RWPE2 (cell line): ENCODE measurements at places on chromosomes 6 and 20.

DNA sequence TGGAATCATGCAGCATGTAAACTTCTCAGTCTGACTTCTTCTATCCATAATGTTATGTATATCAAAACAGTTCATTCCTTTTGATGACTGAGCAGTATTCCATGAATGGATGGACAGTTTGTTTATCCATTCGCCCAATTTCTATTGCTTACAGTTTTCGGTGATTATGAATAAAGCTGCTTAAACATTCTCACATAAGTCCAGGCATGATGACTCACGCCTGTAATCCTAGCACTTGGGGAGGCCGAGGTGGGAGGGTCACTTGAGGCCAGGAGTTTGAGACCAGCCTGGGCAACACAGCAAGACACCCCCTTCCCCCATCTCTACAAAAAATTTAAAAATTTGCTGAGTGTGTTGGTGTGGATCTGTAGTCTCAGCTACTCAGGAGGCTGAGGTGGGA, 22.9 kb upstream of the HMGA1 start:
- H3K36me3 ChIP-seq, result no peaks in the 10 kb centered on the region
- H3K27ac ChIP-seq, result no peak overlapping the region
- no peak for DNase-seq
- H3K4me1 ChIP-seq, result no peaks in the 10 kb centered on the region
- H3K4me3 ChIP-seq, result no peak overlapping the region

GRCh38 chr6:119267126-119267905, 82.2 kb downstream of the MAN1A1 start:
- DNase-seq, result no peak
- H3K27ac ChIP-seq, result no peak overlapping the region
- H3K4me3 ChIP-seq, result no peak overlapping the region
- H3K27me3 ChIP-seq, result no peaks in the 10 kb centered on the region
- H3K36me3 ChIP-seq, result no peaks in the 10 kb centered on the region

GRCh38 chr20:9442858-9443257, 71.5 kb upstream of the LAMP5 start:
- H3K4me1 ChIP-seq, result no peaks in the 10 kb centered on the region
- peaks cover 44% of the 10 kb centered on the region for H3K36me3 ChIP-seq
- H3K27me3 ChIP-seq, result no peaks in the 10 kb centered on the region
- H3K27ac ChIP-seq, result no peak overlapping the region
- no peak for DNase-seq

- H3K4me1 ChIP-seq, result peaks cover 19% of the 10 kb centered on the region
- no peak overlapping the region for H3K27ac ChIP-seq
- no peak for DNase-seq
- H3K36me3 ChIP-seq, result no peaks in the 10 kb centered on the region
- H3K27me3 ChIP-seq, result no peaks in the 10 kb centered on the region
- H3K4me3 ChIP-seq, result no peak overlapping the region
Observed at GRCh38 chr6:130585587-130585986, 219.8 kb downstream of the TMEM200A start.

DNA sequence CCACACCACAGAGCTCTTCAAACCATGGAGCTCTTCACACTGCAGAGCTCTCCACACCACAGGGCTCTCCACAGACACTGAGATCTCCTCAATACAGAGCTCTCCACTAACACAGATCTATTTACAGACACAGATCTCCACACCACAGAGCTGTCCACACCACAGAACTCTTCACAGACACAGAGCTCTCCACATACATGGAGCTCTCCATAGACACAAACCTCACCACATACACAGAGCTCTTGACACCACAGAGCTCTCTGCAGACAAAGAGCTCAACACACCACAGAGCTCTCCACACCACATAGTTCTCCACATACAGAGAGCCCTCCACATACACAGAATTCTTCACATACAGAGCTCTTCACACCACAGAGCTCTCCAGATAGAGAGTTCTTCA, 53.0 kb downstream of the ERMARD start:
- H3K27ac ChIP-seq, result no peak overlapping the region
- no peaks in the 10 kb centered on the region for H3K27me3 ChIP-seq
- no peak for DNase-seq
- no peaks in the 10 kb centered on the region for H3K36me3 ChIP-seq
- no peaks in the 10 kb centered on the region for H3K4me1 ChIP-seq

DNA sequence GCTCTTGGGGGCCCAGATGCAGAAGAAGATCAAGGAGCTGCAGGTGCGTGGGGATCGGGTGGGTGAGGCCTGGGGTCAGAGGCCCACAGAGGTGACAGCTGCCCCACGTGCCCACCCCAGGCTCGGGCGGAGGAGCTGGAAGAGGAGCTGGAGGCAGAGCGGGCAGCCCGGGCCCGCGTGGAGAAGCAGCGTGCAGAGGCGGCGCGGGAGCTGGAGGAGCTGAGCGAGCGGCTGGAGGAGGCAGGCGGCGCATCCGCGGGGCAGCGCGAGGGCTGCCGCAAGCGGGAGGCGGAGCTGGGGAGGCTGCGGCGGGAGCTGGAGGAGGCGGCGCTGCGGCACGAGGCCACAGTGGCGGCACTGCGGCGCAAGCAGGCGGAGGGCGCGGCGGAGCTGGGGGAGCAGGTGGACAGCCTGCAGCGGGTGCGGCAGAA, 41.5 kb downstream of the MYH7B start:
- H3K27ac ChIP-seq, result no peak overlapping the region
- DNase-seq, result no peak
- H3K36me3 ChIP-seq, result peaks cover 32% of the 10 kb centered on the region
- H3K27me3 ChIP-seq, result no peaks in the 10 kb centered on the region
- no peak overlapping the region for H3K4me3 ChIP-seq

GRCh38 chr20:56934888-56935287, 305.8 kb downstream of the TFAP2C start:
- H3K4me3 ChIP-seq, result no peak overlapping the region
- peaks cover 9% of the 10 kb centered on the region for H3K27me3 ChIP-seq
- DNase-seq, result no peak
- no peak overlapping the region for H3K27ac ChIP-seq

GRCh38 chr6:143844006-143844405, 868 bp downstream of the LTV1 start:
- peak overlapping the region; percentile 31 for H3K27ac ChIP-seq
- no peaks in the 10 kb centered on the region for H3K27me3 ChIP-seq

DNA sequence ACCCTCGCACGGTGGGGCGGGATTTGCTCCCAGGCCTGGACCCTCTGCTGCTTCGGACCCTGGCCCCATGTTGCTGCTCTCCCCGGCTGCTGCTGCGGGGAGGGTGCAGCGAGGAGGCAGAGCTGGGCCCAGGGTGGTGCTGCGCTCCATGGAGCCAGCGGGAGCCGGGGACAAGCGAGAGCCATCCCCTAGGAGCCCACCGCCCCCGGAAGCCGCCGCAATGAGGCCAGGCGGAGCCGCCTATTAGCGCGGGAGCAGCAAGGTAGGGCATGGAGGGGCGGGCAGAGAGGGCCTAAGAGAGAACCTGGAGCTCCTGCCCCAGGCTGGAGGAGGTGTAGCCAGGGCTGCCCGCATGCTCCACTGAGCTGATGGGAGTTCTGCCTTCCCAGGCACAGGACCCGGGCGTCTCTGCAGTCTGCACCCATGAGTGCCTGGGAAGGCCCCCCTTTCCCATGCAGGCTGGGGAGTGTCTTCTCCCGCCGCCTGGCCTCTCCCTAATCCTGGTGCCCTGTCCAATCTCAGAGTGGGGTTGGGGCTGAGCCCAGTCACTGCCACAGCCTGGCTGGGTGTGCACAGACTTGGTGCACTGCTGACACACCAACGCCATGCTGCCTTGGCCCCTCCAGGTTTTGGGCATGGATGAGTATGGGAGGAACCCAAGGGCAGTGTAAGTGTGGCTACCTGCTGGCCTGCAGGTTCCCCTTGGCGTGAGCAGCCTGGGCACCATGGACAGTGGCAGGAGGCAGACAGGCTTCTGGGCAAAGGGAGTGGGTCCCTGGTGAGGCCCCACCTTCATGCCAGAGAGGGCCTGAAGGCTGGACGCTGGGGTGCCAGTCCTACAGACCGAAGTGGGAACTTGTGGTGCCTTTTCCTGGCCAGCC, 360.6 kb upstream of the MAP3K7 start:
- no peak overlapping the region for H3K4me3 ChIP-seq
- no peaks in the 10 kb centered on the region for H3K36me3 ChIP-seq
- no peak for DNase-seq
- H3K27me3 ChIP-seq, result no peaks in the 10 kb centered on the region
- H3K27ac ChIP-seq, result no peak overlapping the region

GRCh38 chr6:100664274-100665040, 199.7 kb upstream of the SIM1 start:
- no peak overlapping the region for H3K27ac ChIP-seq
- no peak overlapping the region for H3K4me3 ChIP-seq
- H3K4me1 ChIP-seq, result peaks cover 9% of the 10 kb centered on the region
- H3K36me3 ChIP-seq, result peaks cover 17% of the 10 kb centered on the region
- no peaks in the 10 kb centered on the region for H3K27me3 ChIP-seq

GRCh38 chr20:23596579-23597250, 9.0 kb downstream of the CST9 start:
- H3K36me3 ChIP-seq, result no peaks in the 10 kb centered on the region
- H3K27ac ChIP-seq, result no peak overlapping the region
- no peak for DNase-seq

- H3K27me3 ChIP-seq, result no peaks in the 10 kb centered on the region
- H3K4me1 ChIP-seq, result peaks cover 5% of the 10 kb centered on the region
- no peak for DNase-seq
- H3K4me3 ChIP-seq, result no peak overlapping the region
- no peaks in the 10 kb centered on the region for H3K36me3 ChIP-seq
Observed at GRCh38 chr6:54716877-54717276, 129.7 kb upstream of the FAM83B start.

DNA sequence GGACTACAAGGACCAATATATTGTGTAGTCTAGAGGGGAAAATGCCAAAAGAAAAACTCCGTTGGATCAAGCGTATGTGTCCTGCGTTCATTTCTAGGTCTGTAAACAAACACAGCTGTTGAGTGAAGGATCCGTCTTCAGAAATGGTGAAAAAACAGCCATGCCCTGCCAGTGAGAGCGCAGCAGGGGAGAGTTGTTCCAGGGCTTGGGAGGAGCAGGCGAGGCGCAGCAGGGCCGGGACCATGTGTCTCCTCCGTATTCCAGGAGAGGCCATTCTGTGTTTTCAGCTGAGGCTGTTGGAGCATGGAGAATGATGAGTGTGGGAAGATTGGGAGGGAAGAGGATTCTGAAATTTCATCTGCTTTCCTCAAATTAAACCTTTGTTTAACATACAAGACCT, 38.0 kb downstream of the BMP6 start:
- no peak for DNase-seq
- H3K27ac ChIP-seq, result no peak overlapping the region
- peaks cover 9% of the 10 kb centered on the region for H3K27me3 ChIP-seq
- H3K4me1 ChIP-seq, result no peaks in the 10 kb centered on the region

DNA sequence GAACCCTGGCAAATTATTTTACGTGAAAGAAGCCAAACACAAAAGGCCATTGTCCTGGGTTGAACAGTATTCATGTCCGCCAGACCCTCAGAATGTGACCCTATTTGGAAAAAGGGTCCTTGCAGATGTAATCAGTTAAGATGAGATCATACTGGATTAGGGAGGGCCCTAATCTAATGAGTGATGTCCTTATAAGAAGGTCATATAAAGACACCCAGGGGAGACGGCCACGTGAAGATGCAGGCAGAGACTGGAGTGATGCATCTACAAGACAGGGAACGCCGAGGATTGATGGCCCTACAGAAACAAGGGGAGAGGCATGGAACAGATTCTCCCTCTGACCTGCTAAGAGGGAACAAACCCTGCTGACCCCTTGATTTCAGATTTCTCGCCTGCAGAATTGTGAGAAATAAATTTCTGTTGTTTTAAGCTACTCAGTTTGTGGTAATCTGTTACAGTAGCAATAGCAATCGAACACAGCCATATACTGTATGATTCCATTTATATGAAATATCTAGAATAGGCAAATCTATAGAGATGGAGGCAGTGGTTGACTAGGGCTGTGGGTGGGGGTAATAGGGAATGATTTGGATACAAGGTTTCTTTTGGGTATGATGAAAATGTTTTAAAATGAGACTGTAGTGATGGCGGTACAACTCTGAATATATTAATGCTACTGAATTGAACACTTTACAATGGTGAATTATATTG, 132.9 kb upstream of the NUP153 start:
- H3K4me3 ChIP-seq, result no peak overlapping the region
- no peak for DNase-seq
- peaks cover 37% of the 10 kb centered on the region for H3K36me3 ChIP-seq
- no peaks in the 10 kb centered on the region for H3K4me1 ChIP-seq

DNA sequence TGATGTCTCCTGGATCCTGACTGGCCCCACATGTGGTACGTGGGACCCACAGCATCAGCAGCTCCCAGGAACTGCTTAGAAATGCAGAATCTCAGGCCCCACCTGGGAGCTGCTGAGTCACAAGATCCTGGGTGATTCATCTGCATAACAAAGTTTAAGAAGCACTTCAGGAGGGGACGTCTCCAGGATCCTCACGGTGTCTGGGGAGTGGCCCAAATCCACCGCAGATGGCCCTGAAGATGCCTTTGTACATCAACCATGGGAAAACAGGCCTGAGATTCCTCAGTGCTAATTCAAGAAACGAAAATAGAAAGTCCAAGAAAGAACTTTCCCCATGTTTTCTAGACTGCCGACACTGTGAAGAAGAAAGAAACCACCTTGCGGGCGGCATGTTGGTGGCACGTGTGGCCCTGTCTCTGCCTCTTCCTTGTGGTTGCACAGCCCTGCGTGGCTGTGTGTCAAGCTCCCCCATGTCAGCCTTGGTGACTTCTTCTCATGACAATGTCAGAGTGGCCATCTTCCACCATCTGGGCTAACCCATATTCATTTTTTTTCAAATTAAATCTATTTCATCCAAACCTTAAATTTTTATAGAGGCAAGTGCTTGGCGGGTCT, 26.1 kb downstream of the RRBP1 start:
- H3K27me3 ChIP-seq, result no peaks in the 10 kb centered on the region
- no peak overlapping the region for H3K4me3 ChIP-seq
- no peaks in the 10 kb centered on the region for H3K4me1 ChIP-seq
- H3K36me3 ChIP-seq, result peaks cover 83% of the 10 kb centered on the region
- no peak overlapping the region for H3K27ac ChIP-seq
- peak; percentile 22 for DNase-seq

DNA sequence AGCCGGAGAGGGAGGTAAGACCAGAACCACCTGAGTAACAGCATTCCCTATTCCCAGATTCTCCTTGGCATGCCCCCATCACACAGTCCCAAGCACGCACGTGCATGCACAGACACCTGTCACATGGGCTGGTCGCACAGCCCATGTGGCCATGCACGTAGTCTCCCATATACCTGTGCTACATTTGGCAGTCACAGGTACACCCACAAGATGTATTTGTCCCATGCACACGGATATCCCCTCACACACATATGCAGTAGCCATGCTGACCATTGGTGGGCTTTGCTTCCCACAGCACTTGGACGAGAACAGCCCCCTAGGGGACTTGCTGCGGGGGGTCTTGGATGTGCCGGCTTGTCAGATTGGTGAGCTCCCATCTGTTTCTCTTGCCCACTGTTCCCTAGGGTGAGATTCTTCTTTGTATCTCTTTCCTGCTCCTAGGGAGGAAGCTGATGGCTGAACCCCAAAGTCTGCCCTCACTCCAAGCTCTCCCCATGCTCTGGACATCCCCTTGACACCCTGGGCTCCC, 31.9 kb downstream of the PLCG1 start:
- peaks cover 97% of the 10 kb centered on the region for H3K36me3 ChIP-seq
- no peak overlapping the region for H3K4me3 ChIP-seq
- no peaks in the 10 kb centered on the region for H3K27me3 ChIP-seq
- peak overlapping the region; percentile 0 for H3K27ac ChIP-seq

- no peaks in the 10 kb centered on the region for H3K27me3 ChIP-seq
- H3K27ac ChIP-seq, result no peak overlapping the region
- H3K4me3 ChIP-seq, result no peak overlapping the region
- H3K36me3 ChIP-seq, result no peaks in the 10 kb centered on the region
- no peak for DNase-seq
Observed at GRCh38 chr6:1850121-1850839, 240.6 kb downstream of the FOXC1 start.

GRCh38 chr20:4552075-4552640, 169.6 kb upstream of the PRND start:
- DNase-seq, result no peak
- H3K36me3 ChIP-seq, result no peaks in the 10 kb centered on the region
- H3K4me1 ChIP-seq, result peaks cover 49% of the 10 kb centered on the region
- no peak overlapping the region for H3K4me3 ChIP-seq
- no peaks in the 10 kb centered on the region for H3K27me3 ChIP-seq
